Tracheal epithelial cell (primary cell): ENCODE measurements at places on chromosomes 4 and X. TPM values are rescaled to one million over a fixed set of nuclear protein-coding genes. Genes with fewer than 3 reads are reported as not detected.

The TEC gene
- total RNA-seq: 0.43 and 0.48 TPM in 2 replicates

The KLB gene
- total RNA-seq: under 0.01 TPM in 1 of 2 replicates, not detected in the other

The RRH gene
- total RNA-seq: 0.21 TPM in 1 of 2 replicates, not detected in the other

The JCHAIN gene
- total RNA-seq: not detected in 2 replicates

The TAF7L gene
- 0.21 and 0.24 TPM in 2 replicates for total RNA-seq

The DDX60 gene
- 4.9 and 14.0 TPM in 2 replicates for total RNA-seq

The DCAF12L2 gene
- total RNA-seq: 0.24 TPM in 1 of 2 replicates, not detected in the other
